ENCODE measurements at places on chromosomes 16 and 17. TPM values are rescaled to one million over a fixed set of nuclear protein-coding genes. Genes with fewer than 3 reads are reported as not detected.

DNA sequence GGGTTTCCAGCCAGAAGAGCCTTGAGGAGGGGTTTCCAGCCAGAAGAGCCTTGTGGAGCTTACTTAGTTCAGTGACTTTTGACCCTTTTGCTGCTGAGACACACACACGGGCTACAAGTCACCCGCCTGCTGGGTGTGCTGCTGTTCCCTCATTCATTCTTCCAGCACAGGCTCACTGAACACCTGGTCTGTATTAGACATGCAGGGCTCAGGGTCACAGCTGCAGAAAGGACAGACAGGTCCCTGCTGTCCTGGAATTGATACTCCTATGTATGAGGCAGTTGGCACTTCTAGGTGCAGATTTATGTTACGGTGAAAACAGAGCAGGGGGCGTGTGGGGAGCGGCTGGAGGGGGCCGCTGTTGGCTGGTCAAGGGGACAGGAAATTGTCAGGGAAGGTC lies 6.8 kb downstream of the CACNG4 start:
- DNase-seq: no peak

DNA sequence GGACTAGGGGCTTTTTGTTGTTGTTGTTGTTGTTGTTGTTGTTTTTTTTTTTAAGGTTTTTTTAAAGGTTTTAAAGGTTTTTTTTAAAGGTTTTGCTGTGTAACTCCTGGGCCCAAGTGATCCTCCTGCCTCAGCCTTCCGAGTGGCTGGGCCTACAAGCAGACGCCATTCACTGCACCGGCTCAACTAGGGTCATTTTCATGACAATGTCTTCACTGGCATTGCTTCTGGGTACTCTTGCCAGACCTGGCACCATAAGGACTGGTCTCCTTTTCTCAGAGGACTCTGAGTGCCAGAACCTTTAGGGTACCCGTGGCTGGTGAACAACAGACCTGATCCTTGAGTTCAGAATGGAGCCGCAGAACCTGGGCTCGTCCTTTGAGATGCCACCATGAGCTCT lies 20.4 kb downstream of the POLR3E start:
- DNase-seq: no peak

- DNase-seq: no peak
These were observed 6.0 kb downstream of the MXRA7 start for GRCh38 chr17:76704805-76705204.

DNA sequence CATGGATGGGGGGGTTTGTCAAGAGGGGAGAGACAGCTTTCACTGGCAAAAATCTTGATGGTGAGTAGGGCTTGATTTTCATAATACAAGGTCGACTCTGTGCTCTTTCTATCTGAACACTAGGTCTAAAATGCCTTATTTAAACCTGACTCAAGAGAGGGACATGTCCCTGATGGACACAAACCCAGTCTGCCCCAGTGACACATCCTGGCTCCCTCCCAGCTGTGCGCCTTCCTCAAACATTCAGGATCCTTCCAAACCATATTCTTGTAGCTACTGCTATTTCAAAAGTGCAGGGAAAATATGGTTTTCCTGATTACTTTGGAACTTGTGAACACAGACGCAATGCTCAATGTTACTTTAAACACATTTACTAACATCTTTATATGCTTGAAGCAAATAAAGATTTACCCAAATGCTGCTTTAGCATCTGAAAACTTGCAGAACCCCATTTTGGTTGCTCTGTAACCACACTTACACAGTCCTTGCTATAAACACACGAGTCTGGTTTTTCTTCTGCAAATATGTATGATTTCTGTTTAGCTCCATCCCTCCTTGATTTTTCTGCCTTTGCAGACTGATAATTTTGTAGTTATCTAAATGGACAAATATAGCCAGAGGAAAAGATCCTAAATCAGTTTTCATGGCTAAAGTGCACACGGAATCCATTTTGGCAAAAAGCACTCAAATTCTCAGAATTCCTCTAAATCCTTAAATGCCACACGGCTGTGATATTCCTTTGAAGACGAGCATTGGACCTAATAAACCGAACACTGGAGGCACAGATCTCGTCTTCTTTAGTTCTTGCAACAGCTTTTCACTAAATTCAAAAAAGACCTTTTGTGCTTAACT lies 499.9 kb upstream of the ZFHX3 start:
- no peak for DNase-seq

- peak; percentile 72 for DNase-seq
These were observed 20.1 kb downstream of the CD7 start for GRCh38 chr17:82297280-82297713.

Gene C16orf86
- total RNA-seq: 2.9 TPM

All from left ventricle myocardium inferior (tissue), 1 donor.